ENCODE measurements at places on chromosomes 6 and 20.

GRCh38 chr6:90233213-90233612 is 63.4 kb downstream of the BACH2 start:
- DNase-seq: no peak

DNA sequence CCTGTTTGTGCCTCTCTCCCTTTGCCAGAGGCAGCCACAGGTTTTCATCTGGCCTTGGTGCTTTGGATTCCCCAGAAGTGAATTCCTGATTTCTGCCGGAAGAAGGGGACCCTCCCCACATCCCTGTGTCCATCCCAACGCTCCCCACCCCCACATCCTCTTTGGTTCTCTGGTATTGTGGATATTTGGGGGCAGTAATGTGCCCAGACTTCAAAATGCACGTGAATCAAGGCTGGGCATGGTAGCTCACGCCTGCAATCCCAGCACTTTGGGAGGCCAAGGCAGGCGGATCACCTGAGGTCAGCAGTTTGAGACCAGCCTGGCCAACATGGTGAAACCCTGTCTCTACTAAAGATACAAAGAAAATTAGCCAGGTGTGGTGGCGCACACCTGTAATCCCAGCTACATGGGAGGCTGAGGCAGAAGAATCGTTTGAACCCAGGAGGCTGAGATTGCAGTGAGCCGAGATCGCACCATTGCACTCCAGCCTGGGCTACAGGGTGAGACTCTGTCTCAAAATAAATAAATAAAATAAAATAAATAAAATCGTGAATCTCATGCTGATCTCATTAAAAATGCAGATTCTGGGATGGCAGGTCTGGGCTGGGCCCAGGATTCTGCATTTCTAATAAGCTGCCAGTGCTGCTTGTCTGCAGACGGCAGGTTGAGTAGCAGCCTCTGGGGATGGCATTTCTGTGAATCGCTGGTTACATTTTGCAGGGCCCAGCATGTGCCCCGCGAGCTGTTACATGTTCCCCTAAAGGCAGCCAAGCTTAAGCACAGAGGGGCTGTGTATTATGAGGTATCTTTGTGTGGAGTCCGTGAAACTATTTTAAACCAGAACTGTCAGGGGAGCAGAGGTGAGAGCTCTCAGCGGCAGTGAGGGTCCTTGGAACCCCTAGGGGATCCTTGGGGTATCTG is 49.0 kb downstream of the SYNJ2 start:
- DNase-seq: no peak

DNA sequence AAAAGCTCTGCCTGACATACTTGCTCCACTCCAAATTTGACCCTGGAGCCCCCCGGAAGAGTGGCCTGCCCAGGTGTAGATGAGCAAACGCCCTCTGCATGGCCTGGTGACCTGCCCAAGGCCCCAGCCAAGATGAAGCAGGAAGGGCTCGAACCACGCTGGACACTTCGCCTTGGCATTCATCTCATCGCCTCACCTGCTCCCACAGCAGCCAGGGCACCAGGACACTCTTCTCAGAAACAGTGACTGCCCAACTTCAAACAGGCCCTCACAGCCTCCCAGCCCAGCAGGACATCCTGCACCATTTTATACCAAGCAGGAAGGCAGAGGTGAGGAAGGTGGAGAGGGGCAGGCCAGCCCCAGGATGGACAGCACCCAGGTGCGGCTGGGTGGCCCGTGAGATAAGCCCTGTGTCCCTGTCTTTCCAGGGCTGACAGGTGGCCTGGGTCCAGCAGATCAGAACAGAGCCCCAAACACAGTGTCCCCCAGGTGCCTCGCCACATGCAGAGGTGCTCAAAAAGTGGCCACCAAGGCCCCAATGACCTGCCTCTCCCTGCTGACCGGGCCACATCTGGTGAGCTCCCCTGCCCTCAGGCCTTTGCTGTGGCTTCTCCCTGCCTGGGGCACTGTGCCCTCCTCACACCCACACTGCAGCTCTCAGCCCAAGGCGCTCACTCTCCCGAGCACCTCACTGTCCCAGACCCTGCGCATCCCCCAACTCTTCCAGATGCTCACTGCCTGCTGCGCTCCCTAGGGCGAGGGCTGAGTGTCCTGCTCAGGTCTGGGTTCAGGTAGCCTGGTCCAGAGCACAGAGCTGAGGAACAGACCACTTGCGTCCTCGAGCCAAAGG is 7.2 kb downstream of the ACSS1 start:
- no peak for DNase-seq

DNA sequence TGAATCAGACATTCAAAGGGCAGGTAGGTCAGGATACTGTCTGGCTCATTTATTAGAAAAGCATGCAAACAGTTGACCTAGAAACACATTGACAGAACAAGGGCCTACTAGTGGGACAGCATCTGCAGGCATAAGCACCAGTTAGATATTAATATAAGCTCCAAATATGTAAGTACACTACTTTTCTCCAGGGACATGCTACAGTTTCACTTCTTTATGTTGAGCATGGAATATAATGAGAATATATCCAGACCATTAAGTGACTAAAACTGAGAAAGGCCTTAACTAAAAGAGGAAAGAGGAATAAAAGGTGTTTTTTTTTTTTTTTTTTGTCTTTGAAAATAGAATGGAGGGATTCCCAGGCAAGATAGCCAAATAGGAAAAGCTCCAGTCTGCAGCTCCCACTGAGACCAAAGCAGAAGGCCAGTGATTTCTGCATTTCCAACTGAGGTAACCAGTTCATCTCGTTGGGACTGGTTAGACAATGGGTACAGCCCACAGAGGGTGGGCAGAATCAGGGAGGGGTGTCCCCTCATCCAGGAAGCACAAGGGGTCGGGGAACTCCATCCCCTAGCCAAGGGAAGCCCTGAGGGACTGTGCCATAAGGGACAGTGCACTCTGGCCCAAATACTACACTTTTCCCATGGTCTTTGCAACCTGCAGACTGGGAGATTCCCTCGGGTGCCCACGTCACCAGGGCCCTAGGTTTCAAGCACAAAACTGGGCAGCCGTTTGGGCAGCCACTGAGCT is 251.6 kb downstream of the PHF3 start:
- DNase-seq: no peak

- no peak for DNase-seq
Measured at GRCh38 chr20:31604567-31605030, 490 bp upstream of the ID1 start.

- DNase-seq: no peak
Measured at GRCh38 chr6:159312206-159312605, 143.0 kb downstream of the FNDC1 start.

- DNase-seq: no peak
Measured at GRCh38 chr6:15363523-15364400, 117.9 kb downstream of the JARID2 start.

- no peak for DNase-seq
Measured at GRCh38 chr6:106411643-106412200, 51.2 kb downstream of the CRYBG1 start.

DNA sequence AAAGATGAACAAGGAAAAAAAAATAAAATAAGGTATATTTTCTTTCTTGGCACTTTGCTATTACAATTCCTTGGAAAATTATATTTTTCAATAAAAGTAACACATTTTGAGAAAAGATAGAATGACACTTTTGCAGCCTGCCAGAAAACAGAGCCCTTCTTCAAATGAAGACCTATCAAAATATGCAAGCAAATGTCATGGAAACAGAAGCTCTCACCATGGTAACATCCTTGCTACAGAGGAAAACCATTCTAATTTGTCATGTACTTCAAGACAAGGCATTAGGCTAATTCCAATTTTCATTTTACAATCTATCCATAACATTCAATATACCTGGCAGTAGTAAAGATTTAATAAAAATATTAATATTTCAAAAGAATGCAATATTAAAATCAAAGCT is 177.9 kb downstream of the RNGTT start:
- DNase-seq: no peak

DNA sequence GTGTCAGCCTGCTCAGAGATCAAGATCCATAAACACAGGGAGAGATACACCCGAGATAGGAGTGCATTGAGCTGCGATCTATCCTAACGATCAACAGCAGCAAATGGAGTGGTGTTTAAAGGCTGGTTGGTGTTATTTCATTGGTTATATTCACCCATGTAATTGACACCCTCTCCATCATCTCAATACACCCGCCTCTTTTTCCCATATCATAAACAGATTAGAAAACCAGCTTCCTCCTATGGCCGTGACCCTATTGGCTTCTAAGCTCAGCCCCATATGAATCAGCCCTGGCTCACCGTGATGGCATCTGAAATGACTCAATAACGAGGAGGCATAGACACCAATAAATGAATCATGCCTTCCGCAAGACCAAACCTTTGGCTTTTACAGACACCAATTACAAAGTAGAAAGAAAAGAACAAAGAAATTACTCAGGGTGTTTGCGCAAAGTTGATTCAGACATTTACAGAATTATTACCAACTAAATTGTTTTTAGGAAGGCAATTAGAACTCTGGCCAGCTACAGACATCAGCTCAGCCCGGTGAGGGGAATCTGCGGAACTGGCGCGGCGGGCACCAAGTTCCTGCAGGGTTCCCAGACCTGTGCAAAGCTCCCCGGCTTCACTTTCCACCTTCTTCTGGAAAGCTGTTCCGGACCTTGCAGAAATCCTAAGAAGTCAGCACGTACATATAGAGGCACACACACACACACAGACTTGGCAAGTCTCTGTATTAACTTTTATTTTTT is 11.5 kb downstream of the PMEPA1 start:
- peak; percentile 29 for DNase-seq

DNA sequence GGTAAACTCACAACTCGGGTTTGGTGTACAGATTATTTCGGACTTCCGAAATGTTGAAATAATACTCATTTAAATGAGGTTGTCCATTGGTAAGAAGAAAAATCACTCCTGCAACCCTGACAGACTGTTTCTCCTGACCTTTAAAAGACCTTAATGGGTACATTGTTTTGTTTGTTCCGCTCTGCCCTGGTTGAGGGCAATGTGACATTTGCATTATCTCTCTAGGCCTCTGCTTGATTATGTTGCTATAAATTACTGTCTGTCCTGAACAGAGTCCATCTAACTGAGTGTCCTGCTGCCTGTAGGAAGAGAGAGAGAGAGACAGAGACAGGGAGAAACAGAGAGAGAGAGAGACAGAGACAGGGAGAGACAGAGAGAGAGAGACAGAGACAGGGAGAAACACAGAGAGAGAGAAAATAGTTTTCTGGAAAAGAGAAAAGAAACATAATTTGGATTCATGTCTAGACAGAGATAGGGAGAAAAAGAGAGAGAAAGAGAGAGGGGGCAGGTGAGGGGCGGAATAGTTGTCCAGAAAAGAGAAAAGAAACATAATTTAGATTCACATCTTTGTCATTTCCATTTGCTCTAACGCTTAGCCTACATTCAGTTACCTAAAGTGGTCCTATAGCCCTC is 83.2 kb downstream of the SHLD1 start:
- DNase-seq: no peak

- no peak for DNase-seq
Measured at GRCh38 chr6:21451546-21452013, 142.0 kb upstream of the SOX4 start.

DNA sequence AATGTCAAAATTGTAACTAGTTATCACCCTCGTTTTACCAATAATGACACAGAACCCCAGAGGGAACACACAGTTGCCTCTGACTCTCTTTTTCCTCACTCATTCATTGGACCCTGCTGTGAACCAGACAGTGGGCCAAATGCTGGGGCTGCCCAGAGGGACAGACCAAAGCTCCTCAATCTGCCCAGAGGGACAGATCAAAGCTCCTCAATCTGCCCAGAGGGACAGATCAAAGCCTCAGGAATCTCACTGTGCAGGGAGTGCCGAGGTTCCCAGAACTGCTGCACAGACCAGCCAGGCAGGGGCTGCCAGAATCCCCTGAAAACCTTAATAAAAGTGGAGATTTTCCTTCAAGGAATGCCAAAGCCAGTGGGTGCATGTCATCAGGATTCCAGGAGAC is 179.1 kb downstream of the SOD2 start:
- no peak for DNase-seq

- DNase-seq: no peak
Measured at GRCh38 chr6:39517756-39518155, 195.3 kb upstream of the KCNK16 start.
